ENCODE measurements at places on chromosomes 11 and 22.

DNA sequence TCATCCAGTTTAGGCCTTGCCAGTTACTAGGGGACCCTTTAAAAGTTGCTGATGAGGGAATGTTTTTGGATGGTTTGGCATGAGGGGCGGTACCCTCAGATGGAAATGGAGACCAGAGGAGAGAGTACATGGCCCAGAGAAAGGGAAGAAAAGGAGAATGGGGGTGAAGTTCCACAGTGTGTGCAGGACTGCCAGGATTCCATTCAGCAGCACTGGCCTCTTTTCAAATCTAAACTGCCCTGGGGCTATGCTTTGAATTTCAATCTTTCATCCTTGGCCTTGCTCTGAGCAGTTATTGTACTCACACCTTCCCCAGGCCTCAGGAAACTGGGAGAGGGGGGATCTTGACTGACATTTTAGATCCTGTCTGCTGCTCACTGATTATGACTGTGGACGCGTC is 3.0 kb downstream of the SLC3A2 start:
- DNase-seq = no peak

DNA sequence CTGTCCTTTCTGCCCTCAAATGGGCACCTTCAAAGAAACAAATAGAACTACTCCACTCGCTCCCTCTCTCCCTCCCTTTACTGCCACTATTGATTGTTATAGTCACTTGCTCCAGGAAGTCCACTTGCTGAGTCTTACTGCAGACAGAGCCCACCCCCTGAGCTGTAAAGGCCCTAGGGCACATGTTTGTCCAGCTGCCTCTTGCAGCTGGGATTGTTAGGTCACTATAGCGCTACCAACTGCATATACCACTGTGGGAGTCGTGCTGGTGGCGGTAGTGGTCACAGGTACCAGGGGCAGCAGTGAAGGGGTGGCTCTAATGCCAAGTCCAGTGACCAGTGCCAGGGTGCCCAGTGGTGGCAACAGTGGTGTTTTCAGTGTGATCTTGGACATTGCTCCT is 4.4 kb upstream of the SREBF2 start:
- DNase-seq = no peak

- DNase-seq = no peak
Observed at GRCh38 chr11:1546536-1547466, 25.3 kb downstream of the DUSP8 start.

DNA sequence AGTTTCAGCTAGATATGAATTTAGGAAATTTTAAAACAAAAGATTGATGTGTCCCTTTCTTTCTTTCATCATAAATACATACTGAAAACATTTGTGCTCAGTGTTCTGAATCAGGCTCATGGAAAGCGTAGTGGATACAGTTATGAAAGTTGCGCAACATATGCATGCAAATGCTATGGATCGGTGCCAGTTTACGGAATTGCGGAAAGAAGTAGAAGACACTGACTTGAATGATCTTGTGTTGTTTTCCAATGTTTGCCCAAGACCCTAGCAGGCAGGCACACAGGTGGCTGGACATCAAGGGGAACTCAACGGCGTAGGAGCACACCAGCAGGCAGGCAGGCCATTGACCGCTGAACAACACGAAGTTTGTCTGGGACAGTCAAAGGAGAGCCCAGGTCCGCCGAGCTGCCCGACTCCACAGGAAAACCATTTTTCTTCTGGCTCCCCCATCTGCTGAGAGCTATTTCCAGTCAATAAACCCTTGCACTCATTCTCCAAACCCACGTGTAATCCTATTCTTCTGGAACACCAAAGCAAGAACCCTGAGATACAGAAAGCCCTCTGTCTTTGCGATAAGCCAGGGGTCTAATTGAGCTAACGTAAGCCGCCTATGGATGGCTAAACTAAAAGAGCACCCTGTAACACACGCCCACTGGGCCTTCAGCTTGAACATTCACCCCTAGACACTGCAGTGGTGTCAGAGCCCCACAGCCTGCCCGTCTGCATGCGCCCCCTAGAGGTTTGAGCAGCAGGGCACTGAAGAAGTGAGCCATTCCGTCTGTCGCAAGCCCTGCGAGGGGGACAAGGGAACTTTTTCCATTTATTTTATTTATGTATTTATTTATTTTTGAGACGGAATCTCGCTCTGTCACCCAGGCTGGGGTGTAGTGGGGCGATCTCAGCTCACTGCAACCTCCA is 7.4 kb upstream of the BIRC3 start:
- DNase-seq = no peak

- no peak for DNase-seq
Observed at GRCh38 chr11:72007089-72007476, 8.4 kb downstream of the IL18BP start.

DNA sequence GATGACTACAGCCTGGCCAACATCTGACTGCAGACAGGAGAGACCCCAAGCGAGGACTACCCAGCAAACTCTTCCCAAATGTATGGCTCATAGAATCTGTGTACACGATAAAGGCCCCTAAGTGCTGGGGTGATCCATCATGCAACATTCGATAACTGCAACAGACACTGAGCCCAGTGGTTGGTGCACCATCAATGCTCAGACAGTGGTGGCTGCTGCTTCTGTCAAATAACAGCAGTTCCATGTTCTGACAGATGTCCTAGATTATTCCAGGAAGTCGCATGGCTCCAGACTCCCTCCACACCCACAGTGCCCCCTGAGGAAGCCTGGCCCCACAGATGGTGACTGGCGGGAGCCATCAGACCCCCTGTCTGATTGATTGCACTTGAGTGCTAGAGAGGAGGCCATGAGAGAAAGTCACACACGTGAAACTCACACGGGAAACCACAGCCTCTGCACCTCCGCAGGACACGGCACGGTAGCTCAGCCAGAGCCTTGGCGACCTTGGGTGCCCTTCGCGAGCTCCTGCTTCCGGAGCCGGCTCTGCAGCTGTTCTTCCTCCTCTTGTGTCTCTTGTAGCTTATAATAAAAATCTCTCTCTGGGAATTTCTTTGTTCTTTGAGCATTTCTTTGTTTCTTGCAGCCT is 1155.9 kb downstream of the TBC1D22A start:
- no peak for DNase-seq

- no peak for DNase-seq
Observed at GRCh38 chr11:24005202-24005876, 491.5 kb upstream of the LUZP2 start.

Data from central memory CD8-positive, alpha-beta T cell (primary cell).